ENCODE measurements at places on chromosomes 1 and 21. TPM values are rescaled to one million over a fixed set of nuclear protein-coding genes. Genes with fewer than 3 reads are reported as not detected.

ELF3 gene
- not detected for polyA plus RNA-seq

DISC1 gene
- 3.5 TPM for polyA plus RNA-seq

EFNA3 gene
- polyA plus RNA-seq = 1.3 TPM

ASPM gene
- not detected for polyA plus RNA-seq

MRPS21 gene
- 85.9 TPM for polyA plus RNA-seq

FMN2 gene
- polyA plus RNA-seq = not detected

GPR37L1 gene
- polyA plus RNA-seq = 0.02 TPM

OR2T6 gene
- not detected for polyA plus RNA-seq

C1orf141 gene
- not detected for polyA plus RNA-seq

KDF1 gene
- polyA plus RNA-seq = 7.7 TPM

PALMD gene
- polyA plus RNA-seq = not detected
